ENCODE measurements at places on chromosomes 5 and 9.

- DNase-seq: no peak
These were observed 89.5 kb upstream of the GRIA1 start for GRCh38 chr5:153400931-153401330.

DNA sequence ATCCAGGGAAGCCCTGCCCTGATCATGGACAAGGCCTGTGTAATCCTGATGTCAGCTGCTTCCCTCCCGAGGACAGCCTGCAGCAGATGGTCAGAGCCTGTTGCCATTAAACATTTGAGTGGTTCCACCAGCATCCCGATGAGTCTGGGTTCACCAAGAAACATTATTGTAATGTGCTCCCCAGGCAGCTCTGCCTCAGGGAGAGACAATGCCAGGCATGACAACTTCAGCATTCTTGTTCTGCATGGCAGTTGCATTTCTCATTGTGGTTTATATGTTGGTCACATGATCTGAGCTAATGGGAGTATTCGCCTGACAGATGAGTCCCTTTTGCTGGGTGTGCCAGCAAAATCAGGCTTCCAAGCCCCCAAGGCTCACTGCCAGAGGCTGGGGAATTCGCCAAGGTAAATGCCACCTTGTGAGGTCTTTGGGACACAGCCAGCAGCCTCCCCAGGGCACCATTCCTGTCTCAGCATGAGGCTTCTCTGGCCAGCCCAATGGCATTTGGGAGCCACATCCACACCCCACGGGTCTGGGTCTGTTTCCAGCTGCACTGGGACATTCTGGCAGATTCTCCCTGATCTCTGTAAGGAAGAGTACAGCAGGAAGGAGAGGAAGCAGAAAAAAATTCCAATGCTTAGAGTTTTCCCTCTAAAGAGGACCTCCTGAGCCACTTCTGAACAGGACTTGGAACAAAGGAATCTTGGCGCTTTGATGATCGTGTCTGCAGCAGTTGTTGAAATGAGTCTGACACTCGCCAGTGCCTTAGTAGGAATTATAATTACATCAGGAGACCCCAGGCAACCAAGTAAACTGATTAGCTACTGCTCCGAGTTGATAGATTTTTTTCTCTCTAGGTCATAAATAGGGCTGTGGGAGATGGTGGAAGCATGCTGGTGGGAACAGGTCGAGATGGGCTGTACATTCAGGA is 18.7 kb downstream of the KCNIP1 start:
- no peak for DNase-seq

DNA sequence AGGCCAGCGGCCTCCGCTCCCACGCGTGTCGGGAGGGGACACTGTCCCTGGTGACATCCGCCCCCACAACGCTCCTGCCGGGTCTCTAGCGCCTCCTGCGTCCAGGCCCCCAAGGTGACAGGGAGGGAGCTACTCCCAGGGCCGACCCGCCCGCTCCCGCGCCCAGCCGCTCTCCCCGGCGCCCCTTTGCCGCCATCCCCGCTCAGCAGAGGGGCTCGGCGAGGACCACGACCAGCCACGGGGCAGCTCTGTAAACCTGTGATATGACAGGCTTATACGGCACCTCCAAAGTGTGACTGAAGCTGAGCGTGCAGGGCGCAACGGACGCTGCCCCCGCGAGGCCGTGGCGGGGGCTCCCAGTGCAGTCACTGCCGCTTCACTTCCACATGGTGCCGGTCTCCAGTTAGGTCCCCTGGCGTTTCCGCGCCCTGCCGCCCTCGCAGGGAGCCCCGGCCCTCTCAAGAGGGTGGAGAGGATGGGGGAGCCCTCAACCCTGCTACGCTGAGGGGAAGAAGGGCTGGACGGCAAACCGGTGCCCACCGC is 978 bp upstream of the ADCY2 start:
- no peak for DNase-seq

DNA sequence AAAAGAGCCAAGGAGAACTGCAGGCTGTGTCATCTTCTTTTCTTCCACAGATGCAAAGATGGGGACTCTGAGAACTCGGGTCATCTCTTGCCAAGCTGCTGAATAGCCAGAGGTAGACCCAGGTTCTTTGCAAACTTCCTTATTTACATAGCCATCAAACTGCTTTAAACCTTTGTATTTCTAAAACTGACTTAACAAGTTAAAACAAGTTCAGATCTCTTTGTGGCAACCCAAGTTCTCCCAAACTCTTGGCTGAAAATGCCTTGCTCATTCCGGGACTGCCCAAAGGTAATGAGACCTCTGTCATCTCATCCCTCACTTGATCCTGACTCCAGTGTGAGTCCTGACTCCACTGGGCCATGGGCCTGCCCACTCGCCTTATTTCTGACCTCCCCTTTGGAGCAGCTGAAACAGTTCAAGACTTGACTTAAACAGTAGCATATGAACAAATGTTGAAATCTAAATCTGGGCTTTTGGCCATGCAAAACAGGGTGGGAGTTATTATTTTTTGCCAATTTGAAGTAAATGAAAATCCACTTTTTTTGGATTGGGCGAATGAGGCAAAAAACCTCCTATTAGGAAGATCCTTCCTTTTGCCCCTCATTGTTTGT is 50.6 kb downstream of the FBXL7 start:
- no peak for DNase-seq

- DNase-seq: no peak
These were observed 730.1 kb downstream of the NR2F1-AS1 start for GRCh38 chr5:92850886-92851285.

GRCh38 chr5:172595596-172596455 is 45.2 kb upstream of the NEURL1B start:
- no peak for DNase-seq

DNA sequence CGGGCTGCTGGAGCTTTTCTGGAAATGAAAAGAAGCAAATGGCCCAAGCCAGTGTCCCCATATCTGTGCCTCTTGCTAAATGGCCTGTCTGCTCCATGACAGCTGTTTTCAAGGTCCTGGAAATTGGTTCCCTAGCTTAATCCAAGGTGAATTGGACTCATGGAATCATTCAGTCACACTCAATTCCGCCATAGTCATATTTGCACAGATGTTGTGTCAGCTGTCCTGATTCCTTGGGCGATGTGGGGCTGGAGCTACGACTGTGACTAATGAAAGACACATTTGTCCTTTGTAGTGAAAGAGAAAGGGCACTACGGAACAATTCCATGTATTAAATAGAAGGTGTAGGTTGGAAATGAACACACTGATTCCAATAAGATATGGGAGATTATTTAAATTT is 102.9 kb upstream of the MEGF10 start:
- no peak for DNase-seq

DNA sequence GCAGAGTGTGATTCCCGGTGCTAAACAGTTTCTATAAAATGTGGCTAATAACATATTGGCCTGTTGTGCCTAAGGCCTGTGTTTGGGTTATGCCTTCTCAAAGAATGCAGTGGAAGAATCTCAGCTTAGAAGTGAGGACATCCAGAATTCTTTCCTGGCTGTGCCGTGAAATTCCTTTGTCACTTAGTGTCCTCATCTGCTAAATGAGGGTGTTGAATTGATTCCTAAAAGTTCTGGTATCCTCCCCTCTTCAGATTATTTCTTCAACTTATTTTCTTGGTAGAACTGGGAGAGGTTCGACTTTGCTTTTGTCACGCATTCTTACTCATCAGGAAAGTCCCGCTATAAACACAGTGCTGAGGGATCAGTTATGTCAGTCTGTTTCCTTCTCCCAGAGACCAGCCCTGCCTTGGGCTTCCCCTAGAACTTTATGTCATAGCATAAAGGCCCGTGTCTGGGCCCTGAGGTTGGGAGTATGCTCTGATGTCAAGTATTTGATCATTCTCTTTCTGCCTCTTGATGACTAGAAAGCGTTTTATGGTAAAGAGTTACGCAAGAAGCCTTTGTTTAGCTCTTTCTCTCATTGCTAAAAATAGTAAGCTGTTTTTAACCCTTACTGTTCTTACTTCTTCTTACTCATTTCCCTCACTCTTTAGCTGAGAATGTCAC is 29.5 kb downstream of the MTAP start:
- DNase-seq: no peak

GRCh38 chr5:16043349-16043965 is 136.1 kb downstream of the MARCHF11 start:
- DNase-seq: no peak

DNA sequence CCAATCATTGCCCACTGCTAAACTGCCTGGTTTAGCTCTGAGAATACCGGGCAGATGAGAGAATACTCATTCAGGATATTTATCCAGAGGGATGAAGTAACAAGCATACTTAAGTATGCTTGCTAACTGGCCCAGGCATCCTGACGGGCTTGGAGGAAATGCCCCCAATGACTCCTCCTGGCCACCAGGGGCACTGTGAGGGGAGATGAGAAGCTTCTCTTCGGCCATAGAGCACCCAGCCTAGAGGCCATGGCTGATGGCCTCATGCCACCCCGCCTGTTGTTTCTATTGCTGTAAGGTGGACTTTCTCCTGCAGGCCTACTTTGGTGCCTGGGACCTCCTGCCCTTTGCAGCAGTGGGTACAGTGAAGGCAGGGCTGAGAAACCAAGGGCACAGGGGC is 134.5 kb upstream of the FSTL4 start:
- no peak for DNase-seq

DNA sequence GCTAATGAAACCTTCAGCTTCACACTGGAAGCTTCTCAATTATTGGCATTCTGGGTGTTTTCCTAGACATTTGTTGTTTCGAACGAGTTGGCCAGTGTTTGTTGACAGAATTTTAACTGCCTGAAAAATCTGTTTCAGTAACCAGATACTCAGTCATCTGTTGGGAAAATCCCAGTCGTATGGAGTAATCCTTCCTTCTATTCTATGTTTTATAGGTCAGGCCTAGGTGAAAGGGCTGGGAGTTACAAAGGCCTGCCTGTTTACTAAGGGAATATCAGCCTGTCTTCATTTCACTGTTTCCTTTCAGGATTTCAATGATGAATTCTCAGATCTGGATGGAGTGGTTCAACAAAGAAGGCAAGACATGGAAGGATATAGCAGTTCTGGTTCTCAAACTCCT is 59.9 kb downstream of the GRAMD2B start:
- no peak for DNase-seq

GRCh38 chr9:88017096-88017495 is 42.8 kb upstream of the CDK20 start:
- no peak for DNase-seq

DNA sequence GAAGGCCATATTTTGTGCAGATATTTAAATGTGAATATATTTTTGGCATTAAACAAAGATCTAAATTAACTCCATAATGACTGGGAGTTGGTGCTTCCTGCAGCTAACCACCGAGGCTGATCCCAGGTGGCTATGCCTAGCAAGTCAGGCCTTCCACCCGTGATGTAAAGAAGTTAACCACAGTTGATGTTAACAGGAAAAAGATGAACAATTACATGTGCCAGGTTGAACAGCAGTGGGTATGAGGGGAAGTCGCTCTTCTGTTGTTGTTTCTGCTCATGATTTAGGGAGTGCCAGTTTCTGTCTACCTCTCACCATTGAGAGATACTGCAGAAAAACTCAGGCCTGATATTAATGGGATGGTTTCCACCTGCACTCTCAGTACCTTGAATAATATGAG is 334.3 kb downstream of the EBF1 start:
- DNase-seq: no peak

DNA sequence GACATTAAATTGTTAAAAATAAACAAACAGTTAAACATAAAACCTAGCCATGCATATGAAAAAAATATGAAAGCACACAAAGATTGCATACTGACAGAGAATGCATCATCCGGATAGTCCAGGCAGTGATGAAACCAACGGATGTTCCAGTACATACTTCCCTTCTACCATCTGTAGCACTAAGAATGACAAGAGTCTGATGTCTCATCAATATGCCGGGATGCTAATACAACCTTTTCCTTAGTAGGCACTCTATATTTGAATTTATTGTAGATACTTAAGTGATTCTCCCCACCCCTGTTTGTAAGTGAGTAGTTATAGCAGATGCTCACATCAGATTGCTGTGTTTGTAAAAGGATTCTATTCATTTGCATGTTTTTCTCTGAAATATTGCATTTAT is 571.2 kb upstream of the WWC1 start:
- DNase-seq: no peak

DNA sequence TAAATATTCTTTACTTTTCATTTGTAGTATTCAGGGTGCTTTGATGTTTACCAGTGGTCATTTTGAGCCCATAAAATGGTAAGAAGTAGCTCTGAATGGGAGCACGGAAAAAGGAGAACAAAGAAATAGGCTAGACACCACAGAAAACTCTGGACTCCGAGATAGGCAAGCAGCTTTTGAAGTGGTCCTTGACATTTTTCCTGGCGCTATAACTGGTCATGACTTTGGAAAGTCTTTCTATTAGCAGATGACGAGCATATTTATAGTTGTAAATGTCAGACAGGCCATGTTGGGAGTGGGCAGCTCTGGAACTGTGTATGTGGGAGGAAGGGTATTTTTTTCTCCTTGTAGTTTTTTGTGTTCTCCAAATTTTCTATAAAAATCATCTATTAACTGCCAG is 126.1 kb upstream of the POC5 start:
- no peak for DNase-seq

DNA sequence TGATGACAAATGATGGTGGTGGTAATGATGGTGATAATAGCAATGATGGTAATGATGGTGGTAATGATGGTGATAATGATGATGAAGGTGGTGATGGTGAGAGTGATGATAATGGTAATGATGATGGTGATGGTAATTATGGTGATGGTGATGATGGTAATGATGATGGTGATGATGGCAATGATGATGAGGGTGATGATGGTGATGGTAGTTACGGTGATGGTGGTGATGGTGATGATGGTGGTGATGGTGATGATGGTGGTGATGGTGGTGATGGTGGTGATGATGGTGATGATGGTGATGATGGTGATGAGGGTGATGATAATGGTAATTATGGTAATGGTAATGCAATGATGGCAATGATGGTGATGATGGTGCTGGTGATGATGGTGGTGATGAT is 91.1 kb downstream of the DAP start:
- DNase-seq: no peak

DNA sequence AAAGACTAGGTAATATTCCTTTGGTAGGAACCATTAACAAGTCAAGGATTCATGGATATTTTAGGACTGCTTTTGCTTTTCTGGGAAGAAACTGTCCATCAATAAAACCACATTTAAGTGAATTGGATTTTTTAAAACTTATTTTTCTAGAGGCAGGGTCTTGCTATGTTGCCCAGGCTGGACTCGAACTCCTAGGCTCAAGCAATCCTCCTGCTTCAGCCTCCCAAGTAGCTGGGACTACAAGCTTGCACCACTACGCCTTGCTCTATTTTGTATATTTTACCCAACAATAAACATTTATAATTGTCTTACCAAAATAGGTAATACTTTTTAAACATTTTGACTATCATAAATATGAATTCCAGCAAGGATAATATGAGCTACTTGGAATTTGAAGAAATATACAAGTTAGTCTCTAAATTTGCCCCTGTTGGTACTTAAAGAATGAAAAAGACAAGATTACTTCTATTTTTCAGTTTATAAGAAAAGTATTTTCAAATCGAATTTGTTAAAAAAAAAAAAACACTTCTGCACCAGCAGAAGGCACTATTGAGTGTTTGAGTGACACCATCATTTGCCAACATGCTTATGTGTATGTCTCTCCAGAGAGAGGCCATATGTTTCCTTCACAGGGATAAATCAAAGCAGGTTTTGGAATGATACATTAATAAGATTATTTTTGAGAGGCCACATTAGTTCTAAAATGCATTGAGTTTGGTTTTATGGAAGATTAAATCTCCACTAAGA is 60.0 kb upstream of the CARTPT start:
- DNase-seq: no peak
